Activated naive CD8-positive, alpha-beta T cell treated with anti-CD3 and anti-CD28 coated beads, Interleukin-2, amount 10 ng/mL, durations not matched to agents 7 days and 5 days (primary cell): ENCODE measurements at places on chromosomes 1 and 21. TPM values are rescaled to one million over a fixed set of nuclear protein-coding genes. Genes with fewer than 3 reads are reported as not detected.
A peak's percentile ranks its signal among the peaks of the same experiment; 100 is the strongest.

DNA sequence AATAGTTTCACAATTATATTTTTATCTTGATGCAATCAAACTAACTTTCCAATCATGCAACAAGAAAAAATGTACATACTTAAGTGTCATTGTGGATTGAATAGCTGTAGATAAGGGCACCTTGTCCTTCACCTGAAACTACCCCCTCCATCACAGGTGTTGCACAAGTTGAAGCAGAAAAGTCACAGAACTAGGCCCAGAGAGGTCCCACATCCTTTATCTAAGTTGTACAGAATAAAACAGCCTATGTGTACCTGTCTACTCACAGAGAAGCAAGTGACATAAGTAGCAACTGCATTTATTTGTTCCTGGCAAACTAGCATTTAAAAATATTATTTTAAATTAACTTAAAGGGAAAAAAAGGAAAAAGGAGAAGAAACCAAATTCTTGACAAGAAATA, 256.8 kb downstream of the FAF1 start:
- no peak for DNase-seq

ERICH3 gene
- not detected for total RNA-seq

DNA sequence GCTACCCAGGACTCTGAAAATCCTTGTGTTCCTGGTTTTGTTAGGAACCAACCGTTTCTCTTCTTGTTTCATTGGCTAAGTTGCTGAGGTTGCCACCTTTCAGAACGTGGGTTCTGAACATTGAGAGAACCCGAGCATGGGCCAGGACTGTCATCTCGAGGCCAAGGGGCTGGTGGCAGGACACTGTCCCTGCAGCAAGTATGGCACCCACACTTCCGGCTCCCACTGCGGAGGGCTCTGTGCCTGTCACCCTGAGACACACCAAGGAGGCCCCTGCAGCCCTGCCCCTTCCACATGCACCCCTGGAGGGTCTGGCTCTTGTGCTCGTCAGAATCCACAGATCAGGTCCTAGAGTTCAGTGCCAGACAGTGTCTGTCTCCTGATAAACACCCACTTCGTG, 39.1 kb upstream of the LRRC3 start:
- peak; percentile 18 for DNase-seq

GRCh38 chr1:20571427-20571826, 17.5 kb upstream of the CDA start:
- DNase-seq: no peak

GRCh38 chr1:172308577-172308976, 111.9 kb upstream of the C1orf105 start:
- no peak for DNase-seq

GRCh38 chr1:6205849-6206519, at the start of gene RNF207:
RNF207 (plus strand) TSS chr1:6206119; CDS start chr1:6206536, 417 bp downstream.
- DNase-seq: peak; percentile 66

GRCh38 chr1:164659621-164660411, 100.8 kb downstream of the PBX1 start:
- DNase-seq: no peak

DNA sequence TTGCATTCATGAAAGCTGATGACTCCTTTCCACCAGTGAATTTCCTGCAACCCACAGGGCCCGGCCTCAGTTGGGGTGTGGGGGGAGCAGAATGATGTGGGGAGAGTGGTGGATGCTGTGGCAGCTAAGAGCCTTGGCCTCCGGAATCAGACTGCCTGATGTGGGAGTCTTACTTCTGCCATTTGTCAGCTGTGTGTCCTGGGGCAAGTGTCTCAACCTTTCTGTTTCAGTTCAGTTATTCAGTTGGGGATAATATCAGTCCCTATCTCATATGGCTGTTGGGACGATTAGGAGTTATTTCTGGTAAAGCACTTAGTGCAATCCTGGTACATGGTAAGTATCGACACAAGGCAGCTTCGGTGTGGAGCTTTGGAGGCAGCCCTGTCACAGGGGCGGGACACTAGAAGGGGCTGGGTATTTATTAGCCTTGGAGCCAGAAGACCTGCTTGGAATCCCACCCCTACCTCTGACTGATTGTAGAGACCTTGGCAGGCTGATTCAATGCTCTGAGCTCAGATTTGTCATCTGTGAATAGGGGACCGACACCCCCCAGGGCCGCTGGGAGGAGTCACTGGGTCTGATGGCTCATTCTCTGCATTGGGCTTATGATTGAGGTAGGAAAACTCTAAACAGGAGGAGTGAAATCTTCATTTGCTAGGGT, 19.6 kb downstream of the ARHGEF10L start:
- no peak for DNase-seq

DNA sequence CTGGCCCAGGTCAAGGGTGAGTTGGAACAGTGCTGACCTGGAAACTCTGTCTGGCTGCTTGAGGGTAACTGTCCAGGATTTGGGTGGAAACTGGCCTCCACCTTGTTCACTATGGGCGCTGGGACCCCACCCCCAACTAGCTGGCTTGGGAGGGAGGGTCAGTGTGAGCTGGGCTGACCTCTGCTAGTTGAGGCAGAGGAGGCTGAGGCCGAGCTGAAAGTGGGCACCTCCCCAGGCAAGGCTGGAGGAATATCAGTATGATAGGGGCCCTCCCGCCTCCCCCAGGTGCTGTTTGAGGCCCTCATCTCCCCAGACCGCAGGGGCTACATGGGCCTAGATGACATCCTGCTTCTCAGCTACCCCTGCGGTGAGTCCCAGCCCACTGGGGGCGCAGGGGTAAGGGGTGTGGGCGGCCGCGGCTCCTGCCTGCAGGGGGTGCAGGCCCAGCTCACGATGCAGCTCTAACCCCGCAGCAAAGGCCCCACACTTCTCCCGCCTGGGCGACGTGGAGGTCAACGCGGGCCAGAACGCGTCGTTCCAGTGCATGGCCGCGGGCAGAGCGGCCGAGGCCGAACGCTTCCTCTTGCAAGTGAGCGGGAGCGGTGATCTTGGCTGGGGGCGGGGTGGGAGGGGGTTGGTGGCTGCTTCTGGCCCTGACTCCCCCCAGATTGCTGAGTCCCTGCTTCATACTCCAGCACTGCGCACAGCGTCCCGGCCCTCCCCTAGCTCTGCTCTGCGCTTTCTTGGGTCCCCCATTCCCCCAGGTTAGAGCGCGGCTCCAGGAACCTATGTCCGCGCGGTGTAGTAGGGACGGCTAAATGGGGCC, 22.9 kb downstream of the PTPRU start:
- DNase-seq: peak; percentile 31

- DNase-seq: no peak
Observed at GRCh38 chr1:3865606-3866160, 8.4 kb downstream of the DFFB start.

- no peak for DNase-seq
Observed at GRCh38 chr1:24620678-24621077, 22.4 kb upstream of the SRRM1 start.

GRCh38 chr1:89023026-89023425, 360 bp upstream of the GBP3 start:
- no peak for DNase-seq

GRCh38 chr1:157955857-157956256, 37.6 kb upstream of the KIRREL1 start:
- DNase-seq: no peak

RBBP5 gene
- 22.3 TPM for total RNA-seq

DNA sequence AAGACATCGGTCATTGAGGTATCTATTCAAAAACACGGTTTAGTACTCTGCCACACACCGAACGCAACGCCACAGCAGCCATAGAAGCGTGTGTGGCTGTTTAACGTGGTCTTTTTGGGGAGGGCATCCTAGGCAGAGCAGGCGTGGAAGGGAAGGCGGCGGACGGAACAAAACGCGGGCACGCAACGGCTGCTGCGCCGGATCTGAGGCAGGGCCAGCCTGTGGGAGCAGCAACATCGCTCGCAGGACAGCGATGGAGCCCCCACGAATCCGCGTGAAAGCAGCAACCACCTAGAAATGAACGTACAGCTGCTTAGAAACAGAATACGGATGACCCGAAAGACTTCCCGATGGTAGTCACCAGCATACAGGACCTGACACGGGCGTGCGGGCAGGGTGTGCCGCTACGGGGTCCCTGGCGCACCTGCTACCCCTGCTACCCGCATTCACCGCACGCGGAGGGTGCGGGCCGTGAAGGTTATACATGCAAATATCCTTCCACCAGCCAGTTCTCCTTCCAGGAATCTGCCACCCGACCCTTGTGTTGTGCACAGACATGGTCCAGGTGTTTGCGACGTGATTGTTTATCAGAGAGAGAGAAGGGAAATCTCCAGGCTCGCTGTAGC, 114.4 kb upstream of the COL6A1 start:
- DNase-seq: no peak

NBL1 gene
- 36.0 TPM for total RNA-seq

INAVA gene
- total RNA-seq: 0.25 TPM

GRCh38 chr1:95209291-95209690, 24.7 kb upstream of the RWDD3 start:
- DNase-seq: no peak

SLAMF6 gene
- total RNA-seq: 43.0 TPM

ATP1A2 gene
- total RNA-seq: not detected

GRCh38 chr21:42009018-42009830, 936 bp downstream of the ZBTB21 start:
- peak; percentile 65 for DNase-seq

GPR161 gene
- not detected for total RNA-seq

- no peak for DNase-seq
Observed at GRCh38 chr1:46180082-46180616, 3.9 kb upstream of the P3R3URF start.

DNA sequence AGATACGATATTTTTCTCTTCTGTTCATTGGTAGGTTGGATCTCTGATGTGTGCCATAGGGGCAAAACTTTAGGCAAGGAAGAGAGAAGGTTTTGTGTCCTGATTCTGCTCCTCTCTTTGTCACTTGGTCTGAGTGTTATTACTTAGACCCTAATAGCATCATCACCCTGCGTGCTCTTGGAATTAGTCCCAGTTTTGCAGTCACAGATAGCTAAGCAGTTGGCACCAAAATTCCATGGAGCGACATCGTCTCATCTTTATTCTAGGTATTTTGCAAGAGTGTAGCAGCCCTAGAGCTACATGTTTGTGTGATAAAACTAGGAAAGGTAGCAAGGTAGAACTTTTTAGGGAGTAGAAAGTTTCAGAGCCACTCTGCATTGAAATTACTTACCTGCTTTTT, 23.8 kb downstream of the PIP5K1A start:
- no peak for DNase-seq

AADACL3 gene
- not detected for total RNA-seq

DNA sequence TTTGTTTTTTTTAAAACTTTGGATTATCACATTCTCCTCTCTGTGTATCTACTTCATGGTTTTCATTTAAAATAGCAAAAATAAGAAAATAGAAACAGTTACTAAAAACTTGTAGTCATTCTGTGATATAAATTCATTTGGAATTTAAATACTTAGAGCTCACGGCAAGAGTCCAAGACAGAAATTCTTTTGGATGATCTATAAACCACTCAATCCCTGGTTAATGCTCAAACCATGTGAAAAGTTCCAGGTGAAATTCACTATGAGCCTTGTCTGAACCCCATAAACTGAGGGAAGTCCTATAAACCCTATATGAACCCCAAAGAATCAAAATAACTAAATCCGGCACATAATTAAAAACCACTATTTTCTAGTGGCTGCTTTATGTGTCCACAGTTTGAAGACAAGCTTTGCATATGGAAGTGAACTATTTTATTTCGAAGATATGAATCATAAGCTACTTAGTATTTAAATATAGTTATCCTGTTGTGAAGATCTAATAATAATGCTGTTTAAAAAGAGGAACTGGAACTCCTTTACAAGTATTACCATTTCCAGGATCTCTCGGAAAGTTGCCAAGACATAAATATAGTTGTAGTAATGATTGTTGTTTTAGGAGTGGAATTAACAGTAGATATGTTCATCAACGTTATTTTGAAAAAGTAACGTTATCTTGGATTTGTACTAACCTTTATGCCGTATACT, 163.5 kb downstream of the NFIA start:
- no peak for DNase-seq

GRCh38 chr1:237910834-237911233, 20.1 kb upstream of the ZP4 start:
- no peak for DNase-seq

DNA sequence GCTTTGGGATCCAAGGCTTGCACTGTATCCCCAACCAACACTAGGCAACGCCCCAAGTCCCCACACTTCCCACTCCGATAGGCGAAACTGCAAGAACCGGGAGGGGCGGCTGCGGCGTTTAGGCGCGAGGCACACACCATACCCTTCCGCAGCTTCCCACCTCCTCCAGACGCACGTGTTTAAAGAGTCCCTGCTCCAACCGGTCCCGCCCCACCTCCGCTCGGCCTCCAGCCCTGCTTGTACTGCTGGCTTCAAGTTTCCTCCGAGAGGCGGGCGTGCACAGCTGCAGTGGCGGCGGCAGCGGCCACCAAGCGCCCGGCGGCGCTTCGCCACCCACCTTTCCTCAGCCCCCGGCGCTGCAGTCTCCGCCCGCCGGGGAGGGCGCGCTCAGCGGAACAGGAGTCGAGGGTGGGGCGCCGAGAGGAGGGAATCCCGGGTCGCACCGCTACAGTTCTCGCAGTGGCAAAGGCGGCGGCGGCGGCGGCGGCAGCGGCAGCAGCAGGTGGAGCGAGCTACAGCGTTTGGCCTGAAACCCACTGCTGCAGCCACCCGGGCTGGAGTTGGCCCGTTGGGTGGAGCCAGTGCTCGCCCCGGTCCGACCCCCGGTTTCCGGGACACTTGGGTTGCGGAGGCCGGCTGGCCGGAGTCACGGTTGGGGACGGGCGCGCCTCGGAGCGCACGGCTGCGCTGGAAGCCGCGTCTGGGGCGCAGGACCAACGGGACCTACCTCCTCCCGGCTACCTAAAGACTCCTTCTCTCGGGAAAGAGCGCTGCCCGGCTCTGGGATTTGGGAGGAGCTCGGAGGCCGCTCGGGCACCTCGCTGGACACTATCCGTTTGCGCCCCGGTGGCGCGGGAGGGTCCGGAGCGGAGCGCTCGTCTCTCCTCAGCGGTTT, at the start of gene CNIH3:
TSS of gene CNIH3 (plus strand) at position 457 of the 895 bp plus-strand sequence. CDS start 858 bp downstream, outside the sequence.
- DNase-seq: peak; percentile 60

DNA sequence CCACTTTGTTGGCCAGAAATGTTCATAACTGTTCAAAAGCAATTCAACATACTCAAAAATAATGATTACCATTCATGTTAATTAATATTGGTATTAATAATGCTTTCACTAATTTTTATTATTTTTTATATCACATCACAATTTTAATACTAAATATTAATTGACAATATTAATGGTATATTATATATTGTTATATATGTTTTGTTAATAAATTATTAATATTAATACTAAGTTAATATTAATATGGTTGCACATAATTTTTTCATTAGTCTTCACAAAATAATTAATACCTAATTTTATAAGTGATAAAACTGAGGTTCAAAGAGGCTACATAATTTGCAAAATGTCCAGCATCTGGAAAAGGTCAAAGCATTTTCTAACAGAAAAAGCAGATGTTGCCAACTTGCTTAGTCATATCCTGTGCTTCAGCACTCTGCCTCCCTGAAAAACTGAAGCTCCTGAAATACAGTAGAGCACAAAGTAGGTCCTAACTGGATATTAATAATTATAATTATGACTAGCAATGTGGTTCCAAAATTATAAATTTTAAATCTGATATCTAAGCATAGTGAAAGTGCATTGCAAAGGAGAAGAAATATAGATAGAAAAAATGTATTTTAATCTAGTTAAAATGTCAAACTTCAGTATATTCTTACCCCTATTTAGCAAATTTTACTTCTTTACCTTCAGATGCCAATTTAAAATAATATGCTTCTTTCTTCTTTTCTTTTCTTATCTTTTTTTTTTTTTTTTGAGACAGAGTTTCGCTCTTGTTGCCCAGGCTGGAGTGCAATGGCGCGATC, 123.2 kb upstream of the TNFSF4 start:
- no peak for DNase-seq
